G401 (cell line): ENCODE measurements at places on chromosomes 5 and 9.

- no peak for DNase-seq
Measured at GRCh38 chr5:83641946-83642345, 78.7 kb downstream of the HAPLN1 start.

- DNase-seq, result no peak
Measured at GRCh38 chr9:137310189-137311052, 8.3 kb upstream of the NRARP start.

DNA sequence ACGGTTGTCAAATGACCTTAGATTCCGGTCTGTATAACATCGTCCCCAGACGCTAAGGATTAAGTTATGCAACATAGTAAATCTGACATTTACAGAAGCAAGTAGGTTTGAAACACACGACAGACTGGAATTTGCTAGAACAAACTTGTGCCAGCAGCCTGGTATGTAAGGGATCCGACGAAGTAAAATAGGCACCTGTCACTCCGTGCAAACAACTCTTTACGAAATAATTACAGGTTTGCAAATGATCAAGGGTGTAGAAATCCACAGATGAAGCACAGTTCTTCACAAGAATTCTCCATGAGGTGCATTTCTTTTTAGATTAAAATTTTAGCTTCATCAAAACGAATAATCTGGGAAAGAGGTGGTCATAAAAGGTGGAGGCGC, 508 bp downstream of the MOCS2 start:
- peak; percentile 61 for DNase-seq

DNA sequence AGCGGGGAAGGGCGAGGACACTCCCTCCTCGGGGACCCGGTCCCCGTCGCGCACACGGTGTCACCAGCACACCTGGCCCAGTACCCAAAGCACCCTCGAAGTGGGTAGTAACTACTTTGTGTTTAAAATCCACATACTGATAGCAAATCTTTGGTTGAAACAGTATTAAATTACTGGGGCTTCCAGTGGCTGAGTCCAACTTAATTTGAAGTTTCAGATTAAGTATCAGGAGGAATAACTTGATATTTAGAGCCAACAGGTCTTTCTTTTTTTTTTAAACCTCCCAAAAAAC, 615 bp downstream of the ATG10 start:
- DNase-seq, result no peak

GRCh38 chr9:88772575-88772974, 218.7 kb upstream of the S1PR3 start:
- no peak for DNase-seq

- DNase-seq, result no peak
Measured at GRCh38 chr5:2378976-2379375, 372.5 kb downstream of the IRX2 start.

DNA sequence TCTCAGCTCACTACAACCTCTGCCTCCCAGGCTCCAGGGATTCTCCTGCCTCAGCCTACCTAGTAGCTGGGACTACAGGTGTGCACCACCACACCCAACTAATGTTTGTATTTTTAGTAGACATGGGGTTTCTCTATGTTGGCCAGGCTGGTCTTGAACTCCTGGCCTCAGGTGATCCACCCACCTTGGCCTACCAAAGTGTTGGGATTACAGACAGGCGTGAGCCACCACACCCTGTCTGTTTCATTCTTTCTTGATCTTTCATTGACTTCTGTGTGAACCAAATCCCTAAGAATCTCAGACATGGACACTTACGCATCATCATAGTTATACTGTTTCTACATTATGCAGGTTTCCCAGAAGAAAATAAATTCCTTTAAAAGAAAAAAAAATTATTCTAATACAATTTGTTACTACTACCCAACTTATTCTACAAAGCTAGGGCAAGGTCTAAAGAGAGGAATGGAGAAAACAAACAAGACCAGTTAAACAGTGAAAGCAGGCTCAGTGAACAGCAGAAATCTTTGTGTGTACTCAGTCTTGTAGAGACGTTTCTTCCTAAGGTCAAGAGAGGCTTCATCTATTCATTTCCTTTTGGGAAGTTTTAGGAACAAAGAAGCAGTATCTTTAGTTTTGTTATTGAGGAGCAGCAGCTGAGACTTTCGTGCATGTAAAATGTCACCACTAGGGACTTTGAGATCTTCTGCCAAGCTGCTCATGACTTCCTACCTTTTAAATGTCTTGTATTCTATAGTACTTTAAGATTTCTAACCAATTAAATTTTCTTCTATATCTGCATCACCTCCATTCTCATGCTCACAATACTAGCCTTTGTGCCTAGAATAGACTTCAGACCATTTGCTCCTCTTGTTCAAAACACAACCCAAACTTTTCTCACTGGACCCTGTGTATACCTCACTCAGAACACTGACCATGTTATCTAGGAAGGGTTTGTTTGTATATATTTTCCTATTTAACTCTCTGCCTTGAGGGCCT, 5.6 kb upstream of the HMGCR start:
- no peak for DNase-seq

DNA sequence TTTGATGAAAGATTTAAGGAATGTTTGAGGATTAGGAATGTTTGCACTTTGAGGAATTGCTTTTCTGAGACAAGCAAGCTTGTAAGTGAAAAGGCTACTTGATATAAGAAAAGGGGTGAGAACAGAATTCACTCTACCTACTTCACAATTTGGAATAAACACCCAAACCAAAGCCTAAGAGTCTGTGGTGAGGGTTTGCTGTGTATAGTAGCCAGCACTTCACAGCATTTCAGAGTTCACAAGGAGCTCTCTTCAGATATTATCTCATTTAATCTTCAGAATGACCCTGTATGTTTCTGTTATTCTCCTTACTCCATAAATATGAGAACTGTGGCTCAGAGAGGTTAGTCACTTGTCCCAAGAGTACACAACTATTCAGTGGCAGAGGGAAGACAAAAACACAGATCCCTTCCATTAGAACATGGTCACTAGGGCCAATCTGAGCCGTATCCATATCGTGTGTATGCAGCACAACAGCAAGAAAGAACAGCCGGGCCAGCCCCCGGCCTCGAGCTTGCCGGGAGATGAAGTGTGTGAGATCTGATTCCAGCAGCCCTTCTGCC, 92.4 kb downstream of the FRMD3 start:
- DNase-seq, result no peak

GRCh38 chr5:176748073-176748966, 62.0 kb upstream of the UNC5A start:
- DNase-seq, result no peak
